ENCODE measurements at places on chromosomes 5 and 9.

- no peak for DNase-seq
Measured at GRCh38 chr5:113678924-113679575, 165.6 kb downstream of the YTHDC2 start.

DNA sequence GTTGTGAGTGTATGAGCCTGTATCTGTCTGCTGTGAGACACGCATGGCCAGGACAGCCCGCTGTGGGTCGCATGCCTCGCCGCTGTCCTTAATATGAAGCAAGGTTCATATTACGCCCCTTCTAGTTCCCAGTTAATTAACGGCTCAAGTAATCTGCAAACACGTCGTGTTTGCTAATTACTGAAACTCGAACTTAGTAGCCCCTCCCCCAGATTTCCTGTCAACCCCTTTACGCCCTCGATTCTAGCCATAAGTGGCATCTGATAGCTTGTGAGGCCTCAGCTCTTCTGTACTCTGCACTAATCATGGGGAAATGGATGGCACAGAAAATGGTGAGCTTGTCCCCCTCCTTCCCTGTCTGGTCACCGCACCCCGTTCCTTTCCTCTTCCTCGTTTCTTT, 116.9 kb upstream of the OTULINL start:
- peak; percentile 65 for DNase-seq

GRCh38 chr9:89661956-89662717, 57.3 kb downstream of the GADD45G start:
- peak; percentile 96 for DNase-seq

GRCh38 chr9:129567842-129568559, 52.9 kb downstream of the C9orf50 start:
- no peak for DNase-seq

DNA sequence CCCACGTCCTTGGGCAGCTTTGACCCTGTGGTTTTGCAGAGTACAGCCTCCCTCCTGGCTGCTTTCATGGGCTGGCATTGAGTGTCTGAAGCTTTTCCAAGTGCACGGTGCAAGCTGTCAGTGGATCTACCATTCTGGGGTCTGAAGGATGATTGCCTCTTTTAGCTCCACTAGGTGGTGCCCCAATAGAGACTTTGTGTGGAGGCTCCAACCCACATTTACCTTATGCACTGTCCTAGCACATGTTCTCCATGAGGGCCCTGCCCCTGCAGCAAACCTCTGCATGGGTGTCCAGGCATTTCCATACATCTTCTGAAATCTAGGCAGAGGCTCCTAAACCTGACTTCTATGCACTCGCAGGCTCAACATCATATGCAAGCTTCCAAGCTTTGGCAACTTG, 644.2 kb upstream of the CDH9 start:
- DNase-seq: no peak

DNA sequence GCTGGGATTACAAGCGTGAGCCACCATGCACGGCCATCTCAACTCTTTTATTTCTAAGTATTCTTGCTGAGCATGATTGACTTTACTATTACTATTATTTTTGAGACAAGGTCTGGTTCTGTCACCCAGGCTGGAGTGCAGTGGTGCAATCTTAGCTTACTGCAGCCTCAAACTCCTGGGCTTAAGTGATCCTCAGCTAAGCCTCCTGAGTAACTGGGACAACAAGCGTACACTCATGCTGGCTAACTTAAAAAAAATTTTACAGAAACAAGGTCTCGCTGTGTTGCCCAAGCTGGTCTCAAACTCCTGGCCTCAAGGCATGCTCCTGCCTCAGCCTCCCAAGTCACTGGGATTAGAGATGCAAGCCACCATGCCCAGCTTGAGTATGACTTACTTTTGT, 443.7 kb downstream of the ARHGEF28 start:
- DNase-seq: no peak

DNA sequence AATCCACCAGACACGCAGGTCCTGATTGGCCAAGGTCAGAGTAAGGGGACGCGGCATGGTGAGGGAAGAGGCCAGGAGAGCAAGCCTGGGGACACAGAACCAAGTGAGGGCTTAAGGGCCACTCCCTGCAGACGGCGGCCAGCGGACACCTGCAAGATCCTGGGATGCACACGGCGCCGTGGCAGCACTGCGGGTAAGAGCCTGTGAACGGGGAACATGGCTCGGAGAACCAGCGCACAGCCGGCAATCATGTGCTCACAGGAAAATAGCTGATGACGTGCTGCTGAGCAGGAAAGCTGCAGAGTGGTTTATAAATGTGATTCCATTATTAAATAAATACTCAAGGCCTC, 27.0 kb upstream of the NSMF start:
- no peak for DNase-seq

GRCh38 chr5:147779694-147780093, 2.8 kb downstream of the JAKMIP2 start:
- DNase-seq: no peak

GRCh38 chr5:10635867-10636350, 72.0 kb downstream of the ANKRD33B start:
- DNase-seq: no peak

GRCh38 chr9:125332527-125332926, 70.9 kb downstream of the GAPVD1 start:
- DNase-seq: no peak

DNA sequence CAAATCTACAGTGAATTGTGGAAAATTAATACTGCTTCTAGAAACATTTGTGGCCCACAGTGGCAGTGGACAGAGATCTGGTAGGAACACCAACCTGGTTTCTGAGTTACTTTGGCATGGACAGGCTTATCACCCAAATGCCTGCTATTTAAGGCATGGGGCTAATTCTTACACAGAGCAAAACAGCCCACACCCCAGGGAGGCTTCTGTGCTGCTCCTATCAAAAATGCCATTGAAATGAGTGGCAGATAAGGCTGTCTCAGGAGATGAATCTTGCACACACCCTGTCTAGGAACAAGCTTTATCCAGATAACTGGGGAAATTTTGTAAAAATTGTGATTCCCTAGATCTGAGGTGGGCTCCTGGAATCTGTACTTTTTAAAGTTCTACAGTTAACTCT, 307.1 kb downstream of the TLE1 start:
- DNase-seq: no peak

- no peak for DNase-seq
Measured at GRCh38 chr5:110817459-110817858, 78.7 kb downstream of the SLC25A46 start.

- DNase-seq: no peak
Measured at GRCh38 chr9:119873877-119874276, 504.6 kb upstream of the BRINP1 start.

DNA sequence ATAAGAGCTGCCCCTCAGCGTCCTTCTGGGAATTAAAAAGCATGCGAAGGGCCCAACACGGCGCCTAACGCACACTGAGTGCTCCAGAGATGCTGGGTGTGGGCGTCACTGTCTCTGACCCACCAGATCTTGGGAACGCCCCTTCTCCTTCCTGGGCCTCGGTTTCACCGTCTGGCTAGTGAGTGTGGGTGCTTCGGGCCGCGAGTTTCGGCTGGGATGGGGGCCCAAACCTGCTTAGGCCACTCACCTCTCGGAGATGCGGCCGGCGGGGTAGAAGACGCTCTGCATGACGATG, 3.7 kb downstream of the PIP5KL1 start:
- no peak for DNase-seq

GRCh38 chr5:169647566-169647965, 10.5 kb downstream of the DOCK2 start:
- DNase-seq: no peak

GRCh38 chr5:11791792-11792191, 112.5 kb downstream of the CTNND2 start:
- no peak for DNase-seq

GRCh38 chr9:75451045-75451444, 362.7 kb downstream of the OSTF1 start:
- no peak for DNase-seq

DNA sequence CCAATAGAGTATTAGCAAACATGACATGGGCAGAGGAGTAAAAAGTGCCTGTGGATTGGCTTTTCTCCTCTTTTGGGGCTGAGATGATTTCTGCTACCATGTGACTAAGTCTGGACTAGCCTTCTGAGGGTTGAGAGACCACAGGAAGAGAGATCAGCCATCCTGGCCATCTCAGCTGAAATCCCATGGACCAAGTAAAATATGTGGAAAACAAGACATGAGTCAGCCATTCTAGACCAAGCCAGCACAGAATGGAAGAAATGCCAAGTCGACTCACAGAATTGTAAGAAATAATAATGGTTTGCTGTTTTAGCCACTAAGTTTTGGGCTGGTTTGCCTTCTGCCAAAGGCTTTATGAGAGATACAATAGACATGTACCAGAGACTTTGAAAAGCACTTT, 377.8 kb downstream of the CHSY3 start:
- no peak for DNase-seq

GRCh38 chr9:88672874-88673689, 138.1 kb downstream of the NXNL2 start:
- no peak for DNase-seq

DNA sequence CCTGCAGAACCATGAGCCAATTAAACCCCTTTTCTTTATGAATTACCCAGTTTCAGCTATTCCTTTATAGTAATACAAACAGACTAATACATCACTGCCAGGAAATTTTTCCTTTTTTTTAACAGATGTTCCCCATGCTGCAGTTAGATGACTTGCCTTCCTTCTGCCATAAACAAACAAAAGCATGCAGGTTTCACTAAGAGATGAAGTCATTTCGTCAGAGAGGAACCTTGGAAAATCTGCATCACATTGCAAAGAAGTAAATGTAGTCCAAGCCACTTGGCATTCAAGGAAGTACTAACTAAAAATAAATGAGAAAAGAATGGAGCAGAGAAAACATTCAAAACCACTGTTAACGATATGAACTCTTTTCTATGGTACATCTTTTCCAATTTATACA, 194.1 kb upstream of the EFNA5 start:
- no peak for DNase-seq
